Sigmoid colon (tissue), 7 donors: ENCODE measurements at places on chromosomes 3 and 15. TPM values are rescaled to one million over a fixed set of nuclear protein-coding genes. Genes with fewer than 3 reads are reported as not detected.

The STRIT1 gene
- total RNA-seq: not detected

DNA sequence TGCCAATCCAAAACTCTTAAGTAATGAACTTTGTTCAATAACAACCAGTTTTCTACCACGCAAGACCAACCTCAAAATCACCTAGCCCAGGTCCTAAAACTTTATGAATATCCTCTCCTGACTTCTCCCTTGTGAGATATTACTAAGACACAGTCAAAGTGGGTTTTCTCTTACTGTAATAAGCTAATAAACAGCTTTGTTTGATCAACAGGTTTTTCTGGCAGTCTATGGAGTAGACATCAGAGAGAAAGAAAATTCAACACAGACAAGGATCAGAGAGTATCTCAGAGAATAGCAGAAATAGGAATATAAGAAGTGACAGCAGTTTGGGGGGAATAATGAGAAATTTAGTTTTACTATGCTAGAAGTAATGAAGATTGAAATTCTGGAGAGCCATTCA is 79.6 kb downstream of the NR2E3 start:
- H3K27me3 ChIP-seq: no peaks in the 10 kb centered on the region
- H3K36me3 ChIP-seq: peaks cover 19% of the 10 kb centered on the region
- no peak overlapping the region for H3K27ac ChIP-seq
- no peak for DNase-seq

DNA sequence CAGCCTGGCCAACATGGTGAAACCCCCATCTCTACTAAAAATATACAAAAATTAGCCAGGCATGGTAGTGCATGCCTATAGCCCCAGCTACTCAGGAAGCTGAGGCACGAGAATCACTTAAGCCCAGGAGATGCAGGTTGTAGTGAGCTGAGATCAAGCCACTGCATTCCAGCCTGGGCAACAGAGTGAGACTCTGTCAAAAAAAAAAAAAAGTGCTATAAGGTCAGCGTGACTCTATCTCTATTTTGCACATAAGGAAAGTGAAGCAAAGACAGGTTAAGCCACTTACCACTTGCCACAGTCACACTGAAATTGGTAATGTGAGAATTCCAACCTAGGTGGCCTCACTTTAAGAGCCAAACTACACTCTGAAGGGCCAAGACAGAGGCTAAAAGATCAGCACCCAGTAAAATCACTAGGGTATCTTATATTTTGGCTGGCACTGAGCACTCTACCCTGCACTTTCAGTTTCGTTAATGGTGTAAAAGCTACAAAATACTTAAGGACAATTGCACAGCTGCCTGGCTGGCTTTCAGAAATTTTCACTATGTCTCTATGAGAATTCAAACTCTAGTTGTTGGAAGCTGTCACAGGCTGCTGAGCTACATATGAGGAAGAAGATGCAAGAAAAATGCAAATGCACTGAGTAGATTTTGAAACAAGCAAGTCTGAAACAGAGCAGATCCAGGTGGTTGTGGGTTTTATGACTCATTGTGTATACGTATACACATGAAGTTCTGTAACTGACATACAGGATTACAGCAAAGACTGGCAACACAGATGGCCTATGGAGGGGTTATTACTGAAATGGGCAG is 32.7 kb downstream of the TRANK1 start:
- no peak overlapping the region for H3K4me3 ChIP-seq
- H3K27ac ChIP-seq: peak overlapping the region; percentile 41
- H3K36me3 ChIP-seq: no peaks in the 10 kb centered on the region
- H3K4me1 ChIP-seq: no peaks in the 10 kb centered on the region
- H3K27me3 ChIP-seq: no peaks in the 10 kb centered on the region
- DNase-seq: no peak

- H3K27me3 ChIP-seq: no peaks in the 10 kb centered on the region
- peak; percentile 80 for DNase-seq
- no peaks in the 10 kb centered on the region for H3K4me1 ChIP-seq
- H3K36me3 ChIP-seq: no peaks in the 10 kb centered on the region
- H3K4me3 ChIP-seq: no peak overlapping the region
- H3K27ac ChIP-seq: peak overlapping the region; percentile 12
Measured at GRCh38 chr3:71652781-71653413, 69.4 kb upstream of the FOXP1 start.

The CFAP20DC gene
- total RNA-seq: 0.28 TPM

DNA sequence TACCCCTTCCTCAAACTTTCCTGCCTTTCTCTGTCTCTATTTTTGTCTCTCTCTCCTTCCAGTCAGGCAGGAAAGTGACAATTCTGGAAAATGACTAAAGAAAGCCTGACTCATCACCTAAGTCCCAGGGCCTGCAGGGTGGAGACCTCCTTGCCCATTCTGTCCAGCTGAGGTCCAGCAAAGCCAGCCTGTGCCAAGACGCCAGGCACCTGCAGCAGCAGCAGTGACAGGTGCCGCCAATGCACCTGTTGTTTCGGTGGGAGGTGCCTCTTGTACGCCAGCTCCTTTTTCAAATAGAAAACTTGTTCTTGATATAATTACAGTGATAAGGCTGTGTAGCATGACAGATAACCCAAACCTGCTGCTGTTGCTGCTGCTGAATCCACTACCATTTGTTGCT is 501.3 kb downstream of the NTRK3 start:
- peaks cover 18% of the 10 kb centered on the region for H3K4me1 ChIP-seq
- H3K4me3 ChIP-seq: no peak overlapping the region
- no peak for DNase-seq
- H3K36me3 ChIP-seq: no peaks in the 10 kb centered on the region
- no peaks in the 10 kb centered on the region for H3K27me3 ChIP-seq

DNA sequence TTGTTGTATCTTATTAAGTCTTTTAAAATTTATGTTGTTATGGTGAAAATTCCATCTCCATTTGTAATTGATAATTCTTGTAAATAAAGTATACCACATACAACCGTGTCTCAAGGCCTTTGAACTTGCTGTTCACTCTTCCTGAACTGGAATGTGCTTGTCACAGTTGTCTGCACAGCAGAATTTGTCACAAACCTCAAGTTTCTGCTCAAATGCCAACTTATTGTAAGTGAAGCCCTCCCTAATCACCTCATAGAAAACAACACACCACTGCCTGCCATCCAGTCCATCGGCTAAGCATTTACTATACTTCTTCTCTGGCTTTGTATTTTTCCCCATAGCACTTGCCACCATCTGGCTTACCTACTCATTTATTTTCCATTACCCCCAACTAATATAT is 192.3 kb downstream of the THRB start:
- no peak for DNase-seq
- no peak overlapping the region for H3K27ac ChIP-seq
- no peaks in the 10 kb centered on the region for H3K27me3 ChIP-seq
- peaks cover 35% of the 10 kb centered on the region for H3K4me1 ChIP-seq
- H3K4me3 ChIP-seq: no peak overlapping the region

DNA sequence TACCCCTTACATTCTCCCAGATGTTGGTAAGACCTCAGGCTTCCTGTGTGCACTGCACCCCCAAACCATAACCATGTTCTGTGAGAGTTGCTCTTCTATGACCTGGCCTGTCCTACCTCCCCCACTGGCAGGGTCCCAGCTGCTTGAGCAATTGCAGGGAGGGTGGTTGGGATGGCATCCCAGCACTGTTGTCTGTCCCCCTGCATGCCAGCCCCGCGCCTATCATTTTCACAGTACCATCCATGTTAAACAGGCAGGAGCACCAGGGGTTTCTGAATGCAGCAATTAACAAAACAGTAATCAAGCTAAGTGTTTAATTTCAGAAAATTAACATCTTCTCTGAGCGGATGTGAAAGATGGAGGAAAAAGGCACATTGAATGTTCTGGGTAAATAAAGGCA is 345.5 kb downstream of the EPHB1 start:
- no peak overlapping the region for H3K4me3 ChIP-seq
- no peak for DNase-seq
- no peaks in the 10 kb centered on the region for H3K36me3 ChIP-seq
- no peak overlapping the region for H3K27ac ChIP-seq
- no peaks in the 10 kb centered on the region for H3K4me1 ChIP-seq
- no peaks in the 10 kb centered on the region for H3K27me3 ChIP-seq
